ENCODE measurements at places on chromosomes 16 and 17.

DNA sequence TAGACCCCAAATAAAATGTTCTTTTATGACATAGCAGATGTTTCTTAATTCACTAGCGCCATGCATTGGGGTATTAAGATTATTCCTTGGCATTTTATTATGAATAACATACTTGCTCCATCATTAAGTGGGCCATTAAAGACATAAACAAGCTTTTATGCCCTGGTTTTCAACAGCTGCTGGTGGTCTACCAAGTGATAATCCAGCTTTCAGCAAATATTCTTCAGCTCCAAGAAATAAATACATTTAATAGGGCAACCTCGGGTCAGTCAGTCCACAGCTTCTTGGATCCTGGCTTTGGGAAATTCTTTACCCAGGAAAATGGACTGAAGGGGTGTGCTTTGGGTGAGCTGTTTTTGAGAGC is 217.3 kb upstream of the IRX3 start:
- no peak for DNase-seq

GRCh38 chr16:68345958-68346635 is 35.3 kb downstream of the PRMT7 start:
- DNase-seq = no peak

DNA sequence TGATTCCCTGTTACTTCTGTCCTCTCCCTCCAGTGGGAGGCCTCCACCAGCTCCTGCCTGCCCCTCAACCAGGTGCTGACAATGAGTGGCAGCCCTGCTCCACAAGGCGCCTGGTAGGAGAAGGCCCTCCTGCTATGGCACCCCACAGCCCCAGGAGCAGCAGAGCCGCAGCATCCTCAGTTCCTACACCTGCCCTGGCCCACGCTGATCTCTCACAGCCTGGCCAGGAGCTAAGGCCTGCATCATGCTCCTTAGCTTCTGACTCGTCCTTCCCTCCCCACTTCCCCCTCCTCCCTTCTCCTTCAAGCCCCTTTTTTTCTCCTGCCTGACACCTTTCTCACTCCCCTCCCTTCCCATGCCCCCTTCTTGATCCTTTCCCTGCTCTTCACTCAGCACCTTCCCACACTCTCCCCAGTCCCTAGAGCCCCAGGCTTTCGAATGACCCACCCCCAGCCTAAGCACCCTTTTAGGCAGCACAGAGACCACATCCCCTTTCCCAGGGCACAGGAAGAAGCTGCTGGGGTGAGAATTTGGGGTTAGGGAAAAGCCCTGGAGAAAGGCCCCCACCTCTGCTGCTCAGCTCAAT is 6.5 kb downstream of the PROCA1 start:
- DNase-seq = no peak

DNA sequence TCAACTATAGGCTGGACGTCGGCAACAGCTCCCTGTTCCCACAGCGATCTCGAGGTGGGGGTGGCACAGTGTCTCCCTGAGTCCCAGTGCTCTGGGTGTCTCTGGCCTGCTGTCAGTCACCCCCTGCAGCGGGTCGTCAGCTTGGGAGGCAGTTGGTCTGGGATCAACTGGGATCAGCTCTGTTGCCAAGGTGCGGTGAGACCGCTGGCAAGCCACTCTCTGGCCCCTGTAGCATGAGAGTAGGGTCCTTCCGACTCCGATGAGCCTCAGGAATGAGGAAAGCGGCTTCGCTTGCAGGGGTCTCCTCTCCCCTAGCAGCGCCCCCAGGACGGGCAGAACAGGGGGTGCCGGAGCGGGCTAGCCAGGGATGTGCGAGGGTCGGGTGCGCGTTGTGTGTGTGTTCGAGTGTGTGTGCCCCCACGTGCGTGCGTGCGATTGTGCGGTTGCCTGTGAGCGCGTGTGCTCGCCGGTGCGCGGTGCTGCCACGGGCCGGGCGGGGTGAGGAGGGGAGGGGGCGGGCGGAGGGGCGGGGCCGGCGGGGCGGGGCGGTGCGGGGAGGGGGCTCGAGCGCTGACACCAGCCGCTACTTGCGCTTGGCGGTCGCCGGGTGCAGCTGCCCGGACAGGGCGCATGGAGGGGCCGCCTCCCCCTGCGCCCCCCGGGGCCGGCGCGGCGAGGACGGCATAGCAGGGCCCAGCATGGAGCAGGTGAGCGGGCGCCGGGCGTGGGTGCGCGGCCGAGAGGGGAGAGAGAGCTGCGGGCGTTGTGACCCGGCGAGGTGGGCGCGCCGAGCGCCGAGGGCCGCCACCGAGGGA is 9.4 kb upstream of the ARHGAP23 start:
- DNase-seq = no peak

GRCh38 chr16:84768061-84768807 is 51.6 kb upstream of the CRISPLD2 start:
- no peak for DNase-seq

DNA sequence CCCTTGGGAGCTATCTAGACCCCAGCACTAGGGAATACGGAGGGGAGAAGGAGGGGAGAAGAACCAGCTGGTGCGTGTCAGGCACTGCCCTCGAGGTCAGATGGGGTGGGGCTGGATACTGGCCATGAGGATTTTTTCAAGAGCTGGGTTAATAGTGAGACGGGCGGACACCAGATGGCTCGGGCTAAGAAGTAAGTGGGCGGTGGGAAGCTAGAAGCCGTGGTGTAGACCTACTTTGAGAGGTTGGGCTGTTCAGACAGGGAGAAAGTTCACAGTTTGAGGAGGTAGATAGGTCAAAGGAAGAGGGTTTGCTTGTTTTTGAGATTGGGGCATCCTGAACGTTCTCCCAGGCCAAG is 303.8 kb downstream of the SEC14L1 start:
- no peak for DNase-seq

- no peak for DNase-seq
These were observed 28.9 kb upstream of the MAP3K14 start for GRCh38 chr17:45345554-45346215.

DNA sequence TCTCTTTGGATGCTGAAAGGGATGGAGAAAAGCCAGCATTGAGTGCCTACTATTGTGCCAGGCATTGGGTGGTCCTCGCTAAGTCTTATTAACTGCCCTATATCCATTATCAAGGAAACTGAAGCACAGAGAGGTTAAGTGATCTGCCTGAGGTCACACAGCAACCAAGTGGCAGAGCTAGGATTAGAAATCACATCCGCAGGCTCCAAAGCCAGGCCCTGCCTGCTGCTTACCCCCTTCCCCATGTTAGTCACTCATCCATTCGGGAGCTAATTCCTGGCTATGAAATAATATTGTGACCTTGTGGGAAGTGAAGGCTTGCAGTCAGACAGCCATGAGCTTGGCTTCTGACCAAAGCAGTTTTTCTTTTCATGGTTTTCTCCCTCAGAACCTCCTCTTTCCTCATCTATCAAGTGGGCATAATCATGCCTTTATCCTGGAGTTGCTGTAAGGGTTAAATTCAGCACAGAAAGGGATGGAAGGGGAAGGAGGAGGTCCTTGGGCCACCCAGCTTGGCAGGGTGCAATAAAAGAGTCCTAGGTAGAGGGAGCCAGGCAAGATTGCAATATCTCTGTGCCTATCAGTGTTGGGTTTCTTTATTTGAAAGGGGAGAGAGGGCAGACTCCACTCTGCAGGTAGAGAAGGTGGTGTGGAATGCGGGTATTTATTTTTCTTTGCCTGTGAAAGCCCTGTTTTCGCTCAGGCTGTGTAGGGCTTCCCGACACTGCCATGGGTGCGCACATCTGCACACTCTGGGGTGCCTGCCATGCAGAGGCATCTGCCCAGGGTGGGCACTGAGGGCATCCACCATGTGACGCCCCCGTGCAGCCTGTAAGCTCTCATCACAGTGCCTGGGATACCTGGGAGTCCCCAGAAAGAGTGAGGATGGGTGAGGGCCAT is 11.3 kb downstream of the RAI1 start:
- DNase-seq = no peak

DNA sequence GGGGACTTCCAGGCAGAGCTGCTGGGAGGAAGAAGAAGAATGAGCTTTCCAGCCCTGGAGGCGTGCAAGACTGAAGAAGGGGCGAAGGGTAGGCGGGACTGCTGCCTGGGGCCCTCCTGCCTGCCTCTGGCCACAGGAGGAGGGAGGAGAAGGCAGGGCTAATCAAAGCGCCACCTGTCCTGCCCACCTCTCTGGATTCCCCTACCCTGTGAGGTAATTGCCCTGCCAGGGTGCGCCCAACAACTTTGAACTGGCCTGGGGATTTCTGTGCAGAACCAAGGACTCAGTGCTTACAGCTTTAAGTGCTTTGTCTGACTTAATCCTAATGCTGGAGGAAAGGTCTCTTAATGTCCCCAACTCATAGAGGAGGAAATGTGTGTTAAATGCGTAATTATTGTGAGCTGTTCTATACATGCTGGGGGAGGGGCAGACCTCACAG is at the start of gene NOXO1:
Gene NOXO1 (minus strand): TSS at position 72 of the 439 bp plus-strand sequence. CDS start 290 bp downstream, outside the sequence.
- no peak for DNase-seq

DNA sequence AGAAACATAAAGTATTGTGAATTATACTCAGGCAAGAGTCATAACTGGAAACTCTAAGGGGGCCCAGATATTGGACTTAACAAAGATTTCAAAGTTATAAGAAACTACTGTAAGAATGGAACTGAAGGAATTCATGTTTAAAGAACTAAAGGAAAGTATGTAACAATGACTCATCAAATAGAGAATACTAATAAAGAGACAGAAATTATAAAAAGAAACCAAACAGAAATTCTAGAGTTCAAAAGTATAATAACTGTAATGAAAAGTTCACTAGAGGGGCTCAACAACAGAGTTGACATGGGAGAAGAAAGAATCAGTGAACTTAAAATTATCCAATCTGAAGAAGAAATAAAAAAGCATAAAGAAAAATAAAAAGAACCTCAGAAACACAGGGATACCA is 55.4 kb downstream of the ADCY9 start:
- DNase-seq = no peak

DNA sequence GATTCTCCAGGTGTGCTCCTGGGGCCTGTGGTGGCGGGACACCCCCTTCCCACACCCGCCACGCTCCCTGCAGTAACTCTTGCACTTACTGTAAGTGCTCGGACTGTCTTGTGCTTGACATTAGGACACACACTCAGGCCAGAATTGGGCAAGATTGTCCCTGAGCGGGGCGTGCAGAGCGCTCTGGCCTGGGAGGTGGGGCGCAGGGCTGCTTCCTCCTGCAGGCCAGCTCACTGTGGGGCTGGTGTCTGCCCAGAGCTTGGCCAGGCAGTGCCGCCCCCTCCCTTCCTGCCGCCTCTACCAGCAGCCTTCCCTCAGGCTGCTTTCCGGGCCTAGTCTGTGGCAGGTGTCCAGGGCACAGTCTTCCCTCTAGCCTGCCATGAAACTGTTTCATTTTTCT is 6.1 kb upstream of the ATP6V0C start:
- no peak for DNase-seq

DNA sequence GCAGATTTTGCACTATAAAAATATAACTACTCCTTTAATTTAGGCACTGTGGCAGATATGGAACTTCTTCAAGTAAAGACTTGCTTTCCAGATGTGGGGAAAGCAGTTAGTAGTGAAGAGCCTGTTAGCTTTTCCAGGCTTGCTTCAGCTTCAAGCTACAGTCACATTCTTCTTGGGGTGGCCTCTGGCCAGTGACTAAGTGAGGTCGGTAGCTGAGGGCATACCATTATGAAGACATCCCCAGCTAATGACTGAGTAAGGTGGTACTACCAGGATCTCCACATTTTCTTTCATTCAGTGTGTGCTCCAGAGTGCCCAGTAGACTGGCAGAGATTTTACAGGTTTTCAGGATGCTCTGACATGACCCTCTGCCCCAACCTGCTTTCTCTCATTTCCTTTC is 167.1 kb upstream of the KIF2B start:
- DNase-seq = no peak

DNA sequence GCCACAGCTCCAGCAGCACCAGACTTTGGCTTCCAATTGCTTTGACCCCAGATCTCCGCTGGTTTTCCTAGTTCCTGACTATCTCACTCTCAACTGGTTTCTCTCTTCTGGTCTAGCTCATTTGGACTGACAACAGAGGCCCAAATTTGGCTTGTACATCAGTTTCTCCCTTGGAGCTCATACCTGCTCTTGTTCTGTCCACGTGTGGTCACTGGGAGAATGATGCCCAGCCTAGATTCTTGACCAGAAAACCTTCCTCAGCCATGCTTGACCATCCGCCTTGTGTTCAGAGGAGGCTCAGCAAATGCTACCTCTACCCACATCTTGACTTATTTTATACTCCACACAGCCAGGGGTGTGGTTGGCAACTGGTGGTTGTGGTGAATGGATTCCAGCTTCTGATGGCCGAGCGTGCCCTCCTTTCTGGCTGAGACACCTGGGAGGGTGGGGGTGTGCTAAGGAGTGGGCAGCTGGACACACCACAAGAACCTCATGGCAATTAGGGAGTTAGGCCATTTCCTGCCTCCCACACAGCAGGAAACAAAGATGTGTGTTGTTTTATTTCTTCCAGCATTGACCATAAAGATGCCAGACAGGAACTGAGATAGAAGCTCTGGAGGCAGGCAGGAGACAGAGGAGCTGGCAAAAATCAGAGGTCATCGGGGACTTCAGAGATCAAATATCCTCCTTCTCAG is 93.8 kb upstream of the FAM20A start:
- no peak for DNase-seq

- no peak for DNase-seq
These were observed 4.0 kb upstream of the DLX4 start for GRCh38 chr17:49964769-49965523.

DNA sequence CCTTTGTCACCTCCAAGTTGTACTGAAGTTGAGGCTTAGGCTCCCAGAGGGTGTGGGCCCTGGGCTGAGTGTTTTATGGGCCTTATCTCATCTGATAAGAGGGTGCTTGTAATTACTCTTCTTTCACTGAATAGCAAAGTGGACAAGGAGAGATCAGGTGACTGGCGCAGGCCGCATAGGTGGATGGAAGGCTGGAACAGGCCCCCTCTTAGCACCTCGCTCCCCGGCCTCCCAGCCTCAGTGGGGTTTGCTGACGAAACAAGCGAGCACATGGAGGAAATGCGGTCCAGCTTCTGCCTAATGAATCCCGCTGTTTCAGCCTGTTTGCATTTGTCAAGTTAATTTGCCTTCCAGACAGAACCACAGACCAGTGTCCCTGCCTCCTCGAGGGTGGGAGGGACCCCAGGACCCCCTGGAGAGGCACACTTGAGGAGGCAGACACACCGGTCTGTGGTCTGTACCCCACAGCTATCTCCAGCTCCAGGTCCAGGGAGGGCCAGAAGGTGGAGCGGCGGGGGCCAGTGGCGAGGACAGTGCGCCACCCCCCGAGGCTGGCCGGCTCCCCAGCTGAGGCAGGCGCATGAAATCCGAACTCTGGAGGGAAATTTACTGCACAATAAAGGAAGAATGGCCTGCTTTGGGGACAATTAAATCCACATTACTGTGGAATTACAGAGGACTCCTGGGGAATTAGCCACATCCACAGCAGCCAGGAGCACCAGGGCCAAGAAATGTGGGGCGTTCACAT is 123.4 kb downstream of the NTN1 start:
- no peak for DNase-seq
